ENCODE measurements at places on chromosomes 7 and 10. TPM values are rescaled to one million over a fixed set of nuclear protein-coding genes. Genes with fewer than 3 reads are reported as not detected.

The LIPJ gene
- not detected for total RNA-seq

The KAZALD1 gene
- 16.1 TPM for total RNA-seq

The TSC22D4 gene
- total RNA-seq, result 51.7 TPM

The ARHGEF5 gene
- 1.5 TPM for total RNA-seq

The SNX8 gene
- 27.7 TPM for total RNA-seq

The SUN3 gene
- total RNA-seq, result not detected

The PSD gene
- total RNA-seq, result 0.46 TPM

The LRRC27 gene
- total RNA-seq, result 5.1 TPM

- DNase-seq, result no peak
Observed at GRCh38 chr7:150515248-150516147, 826 bp downstream of the GIMAP7 start.

GRCh38 chr10:21993360-21994001 lies 10.0 kb downstream of the DNAJC1 start:
- peak; percentile 44 for DNase-seq

GRCh38 chr7:75945297-75946168 lies 30.6 kb downstream of the POR start:
- peak; percentile 39 for DNase-seq

- no peak for DNase-seq
Observed at GRCh38 chr7:151897161-151897731, 20.3 kb upstream of the PRKAG2 start.

GRCh38 chr7:46152696-46153095 lies 231.6 kb upstream of the IGFBP3 start:
- peak; percentile 44 for DNase-seq

DNA sequence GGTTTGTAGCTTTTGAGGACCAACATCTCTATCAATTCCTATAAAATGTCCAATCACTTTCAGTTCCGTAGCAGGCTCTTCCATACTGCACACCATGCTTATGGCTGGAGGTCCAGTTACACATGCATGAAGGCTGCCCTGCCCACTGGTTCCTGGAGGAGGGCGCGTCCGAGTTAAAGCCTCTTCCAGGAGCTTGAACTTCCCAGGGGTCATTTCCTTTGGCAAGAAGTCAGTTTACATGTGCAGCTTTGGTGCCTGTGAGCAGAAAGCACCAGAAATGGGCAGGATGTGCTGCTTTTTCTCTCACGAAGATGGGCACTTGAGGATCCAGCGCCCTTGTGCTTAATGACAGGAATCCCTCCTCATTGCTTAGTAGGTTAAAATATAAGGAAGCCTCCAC lies 17.6 kb upstream of the PHYH start:
- no peak for DNase-seq

DNA sequence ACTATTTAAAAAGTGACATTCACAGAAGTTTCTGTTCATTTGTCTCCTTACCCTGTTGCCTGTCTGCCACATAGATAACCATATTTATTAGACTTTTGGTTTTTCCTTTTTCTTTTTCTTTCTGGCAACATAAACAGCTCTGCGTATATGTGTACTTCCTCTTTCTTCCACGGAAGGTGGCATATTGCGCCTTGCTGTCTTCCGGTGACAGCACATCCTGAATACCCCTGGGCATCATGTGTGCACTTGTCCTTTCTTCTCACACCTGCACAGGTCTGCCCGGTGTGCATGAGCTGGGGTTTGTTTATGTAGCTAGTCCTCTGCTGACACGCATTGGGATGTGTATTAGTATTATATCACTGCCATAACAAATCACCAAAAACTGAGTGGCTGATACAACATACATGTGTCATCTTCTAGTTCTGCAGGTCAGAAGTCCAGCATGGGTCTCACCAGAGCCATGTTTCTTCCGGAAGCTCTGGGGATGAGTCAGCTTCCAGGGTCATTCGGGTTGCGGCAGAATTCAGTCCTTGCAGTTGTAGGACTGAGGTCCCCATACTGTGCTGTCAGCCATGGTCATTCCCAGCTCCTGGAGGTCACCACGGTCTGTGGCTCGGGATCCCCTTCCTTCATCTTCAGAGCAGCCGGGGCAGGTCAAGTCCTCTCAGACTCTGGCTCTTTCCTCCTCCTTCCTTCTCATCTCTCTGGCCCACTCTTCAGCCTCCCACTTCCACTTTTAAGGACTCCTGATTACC lies 596.0 kb upstream of the FOXK1 start:
- DNase-seq, result no peak

DNA sequence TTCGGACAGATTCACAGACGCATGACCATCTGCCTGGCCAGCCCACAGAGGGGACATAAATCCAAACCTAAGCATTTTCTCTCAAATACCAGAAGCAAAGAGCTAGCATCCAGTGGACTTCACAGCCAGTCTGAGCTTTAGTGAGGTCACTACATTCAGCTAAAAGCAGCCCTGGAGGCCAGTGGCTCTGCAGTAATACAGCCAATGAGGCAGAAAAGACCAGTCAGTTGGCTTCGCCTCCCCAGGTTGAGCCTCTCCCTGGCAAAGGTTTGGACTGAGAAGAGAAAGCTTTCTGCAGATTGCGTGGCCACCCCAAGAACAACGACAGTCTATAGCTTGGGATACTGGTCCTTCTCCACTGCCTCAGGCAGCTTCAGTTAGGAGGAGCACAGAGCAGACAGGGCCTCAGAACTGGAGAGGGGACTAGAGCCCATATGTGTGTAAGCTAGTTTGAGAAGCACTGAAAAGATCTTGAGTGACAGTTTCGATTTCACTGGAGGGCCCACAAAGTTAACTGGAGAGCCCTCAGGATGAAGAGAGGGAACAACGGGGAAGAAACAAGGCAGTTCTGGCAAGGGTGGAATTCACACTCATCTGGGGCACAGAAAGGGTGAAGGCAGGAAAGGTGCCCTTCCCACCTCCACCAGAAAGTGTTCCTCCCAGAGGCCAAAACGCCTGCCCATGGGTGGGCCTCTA lies 3.8 kb downstream of the WDR91 start:
- no peak for DNase-seq

- DNase-seq, result peak; percentile 11
Observed at GRCh38 chr7:3238525-3239210, 62.4 kb upstream of the SDK1 start.

DNA sequence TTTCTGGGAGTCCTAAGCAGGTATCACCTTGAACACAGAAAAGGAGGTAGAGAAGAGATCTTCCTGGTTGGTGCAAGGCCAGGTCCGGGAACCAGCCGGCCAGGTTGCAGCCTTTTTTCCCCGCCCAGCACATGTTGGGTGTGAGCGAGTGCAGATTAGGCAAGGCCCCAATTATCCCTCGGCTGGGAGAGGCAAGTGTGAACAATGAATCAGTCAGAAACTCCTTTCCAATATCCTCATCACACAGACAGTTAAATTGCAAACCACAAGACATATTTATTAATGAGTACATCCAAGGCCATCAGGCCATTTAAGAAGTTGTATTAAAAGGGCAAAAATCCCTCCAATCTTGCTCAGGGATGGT lies 115.0 kb upstream of the AFAP1L2 start:
- DNase-seq, result no peak

GRCh38 chr7:43353902-43354301 lies 229.0 kb upstream of the STK17A start:
- DNase-seq, result no peak

DNA sequence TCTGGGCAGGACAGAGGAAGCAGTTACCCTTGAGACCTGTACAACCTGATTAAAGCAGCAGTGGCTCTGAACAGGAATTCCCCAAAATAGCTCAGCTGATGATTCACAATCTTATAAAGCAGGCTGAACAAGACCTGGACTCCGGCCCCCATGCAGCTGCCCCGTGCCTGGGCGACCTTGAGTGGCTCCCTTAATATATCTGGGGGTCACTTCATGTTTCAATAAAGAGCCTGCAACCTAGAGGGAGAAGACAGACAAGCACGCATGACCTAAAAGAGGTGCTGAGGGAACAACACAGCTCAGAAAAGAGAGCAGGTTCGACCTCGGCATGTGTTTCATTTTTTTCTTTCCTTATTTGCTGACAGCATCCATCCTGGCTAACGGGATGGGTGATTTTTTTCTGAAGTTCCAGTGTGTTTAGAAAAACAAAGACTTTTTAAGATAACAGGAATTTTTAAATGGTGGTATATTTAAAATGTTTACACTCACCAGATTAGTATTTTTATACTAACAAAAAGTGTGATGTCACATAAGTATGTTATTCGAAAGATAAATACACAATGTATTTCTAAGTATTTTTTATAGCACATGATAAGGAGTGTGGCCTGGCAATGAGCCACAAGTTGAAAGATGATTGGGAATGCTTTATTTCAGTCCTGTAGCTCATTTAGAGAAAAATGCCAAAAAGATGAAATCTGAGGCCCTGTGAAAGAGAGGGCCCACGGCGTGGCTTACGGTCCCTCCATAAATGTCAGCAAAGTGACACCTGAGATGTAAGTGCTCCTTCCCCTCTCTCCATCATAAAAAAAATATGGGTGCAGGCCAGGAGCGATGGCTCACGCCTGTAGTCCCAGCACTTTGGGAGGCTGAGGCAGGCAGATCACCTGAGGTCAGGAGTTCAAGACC lies 161.3 kb downstream of the SLIT1 start:
- DNase-seq, result peak; percentile 46

- peak; percentile 82 for DNase-seq
Observed at GRCh38 chr10:75469006-75469616, 37.7 kb downstream of the LRMDA start.

- peak; percentile 70 for DNase-seq
Observed at GRCh38 chr7:12524794-12525386, 45.6 kb upstream of the SCIN start.

DNA sequence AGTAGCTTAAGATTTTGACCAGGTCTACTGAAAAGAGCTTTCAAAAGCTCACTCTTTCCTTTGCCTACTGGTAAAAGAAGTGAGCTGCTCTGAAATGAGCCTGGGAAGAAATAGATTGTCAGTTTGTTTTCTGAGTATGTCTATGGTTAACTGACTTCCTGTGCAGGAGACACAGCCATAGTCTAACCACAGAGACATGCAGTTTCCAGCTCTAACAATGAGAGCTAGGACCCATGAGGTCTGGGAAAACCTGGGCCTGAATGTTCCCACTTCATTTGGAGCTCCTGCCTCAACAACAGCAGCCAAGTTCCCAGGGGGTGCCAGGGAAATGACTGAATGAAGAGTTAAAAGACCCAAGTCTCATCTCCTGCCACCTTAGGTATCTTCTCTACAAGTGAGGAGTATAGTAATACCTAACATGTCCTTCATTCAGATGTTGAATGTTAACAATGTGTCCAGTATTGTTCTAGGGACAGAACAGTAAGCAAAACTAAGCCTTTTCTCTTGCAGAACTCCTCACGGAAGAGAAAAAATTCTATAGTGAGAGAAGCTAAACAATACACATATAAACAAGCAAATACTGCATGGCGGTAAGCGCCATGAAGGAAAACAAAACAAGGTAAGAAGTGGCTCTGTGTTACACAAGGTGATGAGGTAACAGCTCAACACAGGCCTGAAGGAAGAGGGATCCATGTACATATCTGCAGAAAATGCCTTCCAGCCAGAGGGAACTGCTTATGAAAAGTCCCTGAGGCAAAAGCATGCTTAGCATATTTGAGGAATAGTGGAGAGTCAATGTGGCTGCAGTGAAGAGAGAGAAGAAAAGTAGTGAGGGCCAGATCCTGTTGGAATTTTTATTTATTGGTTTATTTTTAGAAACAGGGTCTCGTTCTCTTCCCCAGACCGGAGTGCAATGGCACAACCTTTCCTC lies 26.4 kb upstream of the ANKRD1 start:
- DNase-seq, result peak; percentile 51

DNA sequence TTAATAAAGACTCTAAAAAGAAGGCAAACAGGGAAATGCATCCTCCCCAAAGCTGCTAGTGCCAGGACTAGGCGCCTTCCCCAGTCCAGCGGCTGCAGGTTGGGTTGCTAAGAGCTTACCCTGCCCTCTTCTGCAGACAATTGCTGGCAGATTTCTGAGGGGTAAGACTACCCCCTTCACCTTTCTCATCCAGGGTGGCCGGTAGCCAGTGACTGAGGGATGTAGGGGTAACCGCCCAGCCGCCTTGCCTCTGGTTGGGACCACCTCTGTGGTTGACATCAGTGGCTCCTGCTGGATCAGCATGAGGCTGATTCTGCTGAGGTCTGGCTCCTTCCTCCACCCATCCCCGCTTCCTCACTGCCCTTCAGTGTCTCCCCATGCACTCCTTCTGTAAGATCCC lies 71.2 kb downstream of the ADCYAP1R1 start:
- DNase-seq, result no peak

DNA sequence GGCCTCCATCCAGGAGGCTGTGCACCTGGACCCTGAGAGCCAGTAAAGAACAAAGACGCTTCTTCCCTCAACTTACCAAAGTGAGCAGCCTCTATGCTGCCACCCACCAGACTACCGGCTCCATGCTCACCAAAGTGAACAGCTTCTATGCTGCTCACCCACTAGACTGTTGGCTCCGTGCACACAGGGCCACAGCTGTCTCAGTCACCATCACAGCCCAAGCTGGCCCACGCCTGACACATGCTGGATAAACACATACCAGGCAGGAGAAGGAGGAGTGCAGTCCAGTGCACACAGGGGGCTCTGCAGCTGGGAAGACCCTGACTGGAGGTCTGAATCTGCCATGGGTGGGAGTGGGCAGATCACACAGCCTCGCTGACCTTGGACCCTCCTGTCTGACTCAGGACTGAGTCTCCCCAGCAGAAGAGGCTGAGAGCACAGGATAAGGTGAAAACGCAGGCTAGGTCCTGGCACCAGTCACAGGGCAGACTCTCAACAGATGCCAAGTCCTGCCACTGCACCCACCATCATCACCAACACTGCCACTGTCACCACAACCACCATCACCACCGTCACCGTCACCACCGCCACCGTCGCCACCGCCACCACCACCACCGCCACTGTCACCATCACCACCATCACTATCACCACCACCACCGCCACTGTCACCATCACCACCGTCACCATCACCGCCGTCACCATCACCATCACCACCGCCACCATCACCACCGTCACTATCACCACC lies 130.9 kb downstream of the MAD1L1 start:
- DNase-seq, result no peak

DNA sequence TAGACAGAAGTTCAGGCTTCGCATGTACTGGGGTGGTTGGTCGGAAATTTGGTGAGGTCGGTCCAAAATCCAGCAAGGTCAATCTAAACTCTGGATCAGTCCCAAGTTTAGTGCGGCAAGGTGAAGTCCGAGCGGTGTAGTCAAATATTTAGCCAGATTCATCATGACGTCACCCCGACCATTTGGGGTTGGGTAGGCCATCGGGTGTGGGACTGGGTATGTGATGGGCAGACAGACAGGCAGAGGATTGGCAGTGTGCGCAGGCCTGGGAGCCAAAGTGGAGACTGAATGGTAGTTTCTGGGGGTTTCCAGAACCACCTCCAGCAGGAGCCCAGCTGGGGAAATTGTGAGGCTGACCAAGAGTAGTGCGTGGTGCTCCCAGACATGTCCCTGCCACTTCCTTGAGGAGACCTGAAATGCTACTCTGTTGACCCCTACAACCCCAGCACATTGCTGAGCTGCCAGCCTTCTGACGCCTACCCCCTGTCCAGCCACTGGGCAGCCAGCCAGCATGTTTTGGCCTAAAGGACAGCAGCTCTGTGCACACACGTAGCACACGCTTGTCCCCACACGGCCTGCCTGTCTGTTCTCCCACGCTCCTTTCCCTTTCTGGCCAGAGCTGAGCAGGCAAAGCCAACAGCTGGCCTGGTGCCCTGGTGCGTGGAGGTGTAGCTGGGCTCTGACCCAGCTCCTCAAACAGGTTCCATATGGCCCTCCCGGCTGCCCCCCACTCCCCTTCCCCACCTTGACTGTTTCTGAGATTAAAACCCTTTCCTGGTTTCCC lies 55.9 kb downstream of the FAM241B start:
- DNase-seq, result no peak

- no peak for DNase-seq
Observed at GRCh38 chr7:143413123-143413522, 4.5 kb upstream of the EPHA1 start.

Measured in LHCN-M2 (cell line).